HFFc6 (cell line): ENCODE measurements at places on chromosomes 6 and 20. TPM values are rescaled to one million over a fixed set of nuclear protein-coding genes. Genes with fewer than 3 reads are reported as not detected.

THBD gene
- total RNA-seq, result 0.08 and 0.11 TPM in 2 replicates

NFKBIE gene
- total RNA-seq, result 3.6 to 6.6 TPM (median 3.9 TPM) in 3 replicates

UNC5CL gene
- total RNA-seq, result not detected in 3 replicates

TRAM2 gene
- total RNA-seq, result 200 to 222 TPM (median 219 TPM) in 3 replicates

DNA sequence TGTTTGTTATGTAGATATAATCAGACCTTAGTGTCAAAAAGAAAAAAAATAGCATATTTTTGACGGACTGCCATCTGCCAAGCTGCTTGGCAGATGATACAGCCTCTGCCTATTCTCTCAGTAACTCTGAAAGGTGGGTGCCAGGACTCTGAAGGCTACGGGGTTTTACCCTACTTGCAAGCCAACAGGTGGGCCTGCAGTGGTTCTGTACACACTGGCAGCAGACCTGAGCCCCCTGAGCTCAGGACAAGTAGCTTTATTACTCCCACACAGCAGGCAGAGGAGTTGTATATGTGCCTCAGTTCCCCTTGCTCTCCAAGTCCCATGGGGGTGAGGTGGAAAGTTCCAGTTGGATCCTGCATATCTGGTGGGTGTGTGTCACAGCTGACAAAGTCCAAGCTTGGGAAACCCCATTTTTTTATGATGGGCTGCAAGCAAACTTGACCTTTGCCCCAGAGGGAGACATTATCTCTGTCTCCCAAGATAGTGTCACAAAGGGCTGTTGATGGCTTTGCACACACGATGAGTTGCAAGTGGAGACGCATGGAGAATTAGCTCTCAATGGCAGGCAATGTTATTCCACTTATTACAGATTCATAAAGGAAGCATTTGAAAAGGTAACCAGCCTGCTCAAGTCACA is 20.5 kb upstream of the AFDN start:
- H3K36me3 ChIP-seq, result no peaks in the 10 kb centered on the region
- H3K27ac ChIP-seq, result no peak overlapping the region
- DNase-seq, result no peak
- peaks cover 6% of the 10 kb centered on the region for H3K27me3 ChIP-seq
- H3K4me3 ChIP-seq, result no peak overlapping the region

GRCh38 chr20:36744764-36745191 is 1.1 kb downstream of the NDRG3 start:
- peak; percentile 47 for DNase-seq
- peaks cover 24% of the 10 kb centered on the region for H3K4me1 ChIP-seq
- H3K27me3 ChIP-seq, result no peaks in the 10 kb centered on the region
- peak overlapping the region; percentile 82 for H3K27ac ChIP-seq

- no peaks in the 10 kb centered on the region for H3K36me3 ChIP-seq
- H3K4me1 ChIP-seq, result peaks cover 64% of the 10 kb centered on the region
- H3K4me3 ChIP-seq, result peak overlapping the region; percentile 76
- H3K27ac ChIP-seq, result peak overlapping the region; percentile 86
- H3K27me3 ChIP-seq, result peaks cover 6% of the 10 kb centered on the region
These were observed 44.7 kb downstream of the NCOA3 start for GRCh38 chr20:47546184-47547033.

DNA sequence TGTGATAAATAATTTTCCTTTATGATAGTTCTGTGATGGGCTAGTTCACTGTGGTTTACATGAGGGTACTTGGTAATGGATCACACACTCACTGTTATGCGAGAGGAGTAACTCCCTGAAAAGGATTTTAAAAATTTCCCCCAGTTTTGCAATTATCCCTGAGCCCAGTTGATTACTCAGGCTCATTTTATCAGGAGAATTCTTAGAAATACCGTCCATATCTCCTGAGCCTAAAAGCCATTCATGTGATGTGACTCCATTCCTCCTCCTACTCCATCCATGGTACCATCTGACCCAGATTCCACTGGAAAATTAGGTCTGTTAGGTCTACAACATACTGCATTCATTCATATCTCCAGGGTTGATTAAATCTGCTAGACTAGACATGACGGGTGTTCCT is 16.4 kb upstream of the IBTK start:
- no peak overlapping the region for H3K27ac ChIP-seq
- no peak overlapping the region for H3K4me3 ChIP-seq
- H3K36me3 ChIP-seq, result no peaks in the 10 kb centered on the region
- no peaks in the 10 kb centered on the region for H3K27me3 ChIP-seq
- DNase-seq, result no peak
- peaks cover 36% of the 10 kb centered on the region for H3K4me1 ChIP-seq

GRCh38 chr20:5402903-5403531 is 86.3 kb upstream of the PROKR2 start:
- no peaks in the 10 kb centered on the region for H3K4me1 ChIP-seq
- peaks cover 4% of the 10 kb centered on the region for H3K27me3 ChIP-seq
- no peak overlapping the region for H3K27ac ChIP-seq
- H3K4me3 ChIP-seq, result no peak overlapping the region
- no peaks in the 10 kb centered on the region for H3K36me3 ChIP-seq
- DNase-seq, result peak; percentile 9

GRCh38 chr6:106918115-106918514 is 56.4 kb downstream of the CD24 start:
- DNase-seq, result no peak
- no peaks in the 10 kb centered on the region for H3K4me1 ChIP-seq
- no peak overlapping the region for H3K4me3 ChIP-seq

GRCh38 chr20:62980970-62981369 is 25.8 kb downstream of the BHLHE23 start:
- no peak overlapping the region for H3K4me3 ChIP-seq
- H3K4me1 ChIP-seq, result no peaks in the 10 kb centered on the region
- no peak for DNase-seq
- no peaks in the 10 kb centered on the region for H3K36me3 ChIP-seq
